ENCODE measurements at places on chromosomes 13 and 19.

DNA sequence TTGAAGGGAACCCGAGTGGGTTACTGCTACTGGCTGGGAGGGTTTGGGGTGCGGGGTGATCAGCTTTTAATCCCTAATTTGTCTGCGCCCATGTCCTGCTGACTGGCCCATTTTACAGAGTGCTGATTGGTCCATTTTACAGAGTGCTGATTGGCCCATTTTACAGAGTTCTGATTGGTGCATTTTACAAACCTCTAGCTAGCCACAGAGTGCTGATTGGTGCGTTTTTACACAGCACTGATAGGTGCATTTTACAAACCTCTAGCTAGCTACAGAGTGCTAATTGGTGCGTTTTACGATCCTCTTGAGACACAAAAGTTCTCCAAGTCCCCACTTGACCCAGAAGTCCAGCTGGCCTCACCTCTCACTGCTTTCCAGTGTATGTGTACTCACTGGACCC, 43.2 kb downstream of the MTMR6 start:
- DNase-seq, result no peak

DNA sequence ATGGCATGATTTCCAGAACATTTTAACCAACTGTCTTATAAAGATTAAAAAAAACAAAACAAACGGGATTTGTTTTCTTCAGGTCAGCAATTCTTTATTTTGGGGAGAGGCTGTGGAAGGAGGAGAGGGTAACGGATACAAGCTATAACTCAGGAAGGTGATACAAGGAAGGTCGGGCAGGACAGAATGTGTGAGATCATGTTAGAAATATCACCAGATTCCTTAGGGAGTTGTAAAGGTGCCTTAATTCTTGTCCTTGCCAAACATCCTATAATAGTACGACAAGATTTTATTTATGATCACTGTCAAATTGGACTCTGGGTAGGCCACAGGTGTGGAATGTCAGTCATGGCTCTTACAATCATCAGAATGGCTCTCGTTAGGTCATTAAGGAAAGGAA, 503.1 kb downstream of the DIAPH3 start:
- no peak for DNase-seq

DNA sequence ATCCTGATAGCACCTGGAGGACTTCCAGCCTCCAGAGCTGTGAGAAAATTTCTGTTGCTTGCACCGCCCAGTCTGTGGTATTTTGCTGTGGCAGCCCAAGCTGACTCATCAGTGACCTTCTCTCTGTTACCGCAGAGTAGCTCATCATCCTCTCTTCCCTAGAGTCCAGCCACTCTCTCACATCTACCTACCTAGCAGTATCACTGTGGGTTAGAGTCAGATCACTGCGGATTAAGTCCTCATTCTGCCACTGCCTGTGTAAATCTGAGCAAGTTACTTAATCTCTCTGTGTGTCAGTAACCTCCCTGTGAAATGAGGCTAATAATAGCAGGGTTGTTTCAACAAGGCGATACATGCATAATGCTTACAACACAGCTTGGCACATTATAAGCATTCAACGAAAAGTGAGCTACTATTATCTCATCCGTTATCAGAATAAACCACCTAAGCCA, 40.3 kb upstream of the USPL1 start:
- no peak for DNase-seq

- no peak for DNase-seq
These were observed 1396.1 kb upstream of the MIR17HG start for GRCh38 chr13:89951341-89951740.

DNA sequence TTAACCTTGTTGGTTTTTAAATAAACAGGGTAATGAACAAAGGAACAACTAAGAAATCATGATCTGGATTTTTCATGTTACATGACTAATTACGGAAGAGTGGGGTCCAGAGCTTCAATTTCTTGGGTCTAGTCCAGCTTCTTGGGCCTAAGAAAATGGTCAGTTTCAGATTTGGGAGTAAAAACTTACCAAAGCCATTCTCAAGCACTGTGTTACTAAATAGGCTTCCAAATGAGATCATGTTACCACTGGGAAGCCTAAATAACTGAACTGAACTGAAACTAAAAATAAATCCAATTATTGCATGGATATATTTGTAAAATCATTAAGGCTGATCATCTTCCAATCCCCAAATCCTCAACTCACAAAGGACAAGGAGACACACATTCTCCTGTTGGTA, 13.9 kb downstream of the TBC1D4 start:
- DNase-seq, result no peak

DNA sequence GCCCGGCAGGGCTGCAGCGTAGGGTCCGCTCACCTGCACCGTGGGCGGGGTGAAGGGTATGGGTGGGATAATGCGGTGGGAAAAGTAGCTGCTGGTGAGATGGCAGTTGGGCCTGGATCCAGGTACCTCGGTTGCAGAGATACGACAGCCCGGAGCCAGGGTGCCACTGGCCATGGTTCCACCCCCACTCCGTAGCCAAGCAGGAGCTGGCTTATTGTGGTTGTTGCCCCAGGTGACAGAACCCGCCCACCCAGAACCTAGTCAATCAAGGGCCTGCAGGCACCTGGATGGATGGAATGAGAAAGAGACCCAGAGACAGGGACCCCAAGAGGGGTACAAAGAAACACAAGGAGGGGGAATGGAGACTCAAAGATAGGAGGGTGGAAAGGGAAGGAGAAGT, 3.5 kb upstream of the LHB start:
- DNase-seq, result no peak

- no peak for DNase-seq
These were observed 686.4 kb downstream of the PCDH9 start for GRCh38 chr13:66543780-66544179.

All from activated CD4-positive, alpha-beta T cell treated with anti-CD3 and anti-CD28 coated beads, Interleukin-2, amount 50 U/mL, for 24 hours (primary cell).